ENCODE measurements at places on chromosomes 7 and 10.

DNA sequence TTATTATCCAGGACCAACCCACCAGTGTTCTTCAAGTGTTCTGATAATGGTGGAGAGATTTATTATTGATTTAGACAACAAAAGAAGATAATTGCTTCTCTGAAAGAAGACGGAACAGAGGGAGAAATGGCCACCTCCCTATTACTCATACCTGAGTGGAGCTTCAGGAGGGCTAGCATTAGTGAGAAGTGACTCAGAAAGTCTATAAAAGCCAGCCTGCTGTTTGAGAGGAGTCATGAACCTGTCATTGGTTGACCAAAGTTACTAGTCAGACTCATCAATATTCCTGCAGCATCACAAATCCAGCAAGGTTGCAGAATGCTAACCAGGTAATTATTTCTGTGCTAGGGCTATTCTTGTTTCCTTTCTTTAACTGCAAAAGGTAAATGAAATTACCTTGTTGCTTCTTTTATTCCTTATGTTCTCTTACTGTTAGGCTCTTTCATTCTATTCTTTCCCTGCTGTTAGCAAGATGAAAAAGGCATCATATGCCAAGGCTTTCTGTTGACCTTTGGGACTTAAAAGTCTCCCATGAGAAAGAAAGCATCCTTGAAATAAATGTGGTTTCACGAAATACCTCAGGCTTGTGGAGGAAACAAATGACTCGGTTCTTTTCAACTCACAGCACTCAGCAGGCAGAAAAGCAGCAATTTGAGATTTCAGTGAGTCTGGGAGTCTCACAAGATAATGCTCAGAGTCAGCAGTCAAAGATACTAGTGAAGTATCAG lies 256.4 kb upstream of the PHYHIPL start:
- DNase-seq: no peak

DNA sequence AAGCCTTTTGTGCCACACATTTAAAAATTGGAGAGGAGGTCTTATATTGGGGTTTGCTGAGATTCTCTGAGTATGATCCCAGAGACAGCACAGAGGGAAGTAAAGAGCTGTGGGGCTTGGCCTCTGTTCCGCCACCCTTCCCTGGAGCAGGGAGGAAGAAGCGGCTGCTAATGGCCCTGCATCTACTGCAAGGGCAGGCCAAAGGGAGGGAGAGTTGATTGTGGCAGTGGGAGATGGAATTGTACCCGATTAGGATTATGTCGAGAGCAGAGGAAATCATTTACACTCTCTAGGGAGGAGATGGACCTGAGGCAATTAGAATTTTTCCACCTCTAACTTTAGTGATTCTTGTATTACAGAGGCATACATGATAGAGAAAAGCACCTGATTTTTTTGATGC lies 28.8 kb downstream of the CYP17A1 start:
- no peak for DNase-seq

DNA sequence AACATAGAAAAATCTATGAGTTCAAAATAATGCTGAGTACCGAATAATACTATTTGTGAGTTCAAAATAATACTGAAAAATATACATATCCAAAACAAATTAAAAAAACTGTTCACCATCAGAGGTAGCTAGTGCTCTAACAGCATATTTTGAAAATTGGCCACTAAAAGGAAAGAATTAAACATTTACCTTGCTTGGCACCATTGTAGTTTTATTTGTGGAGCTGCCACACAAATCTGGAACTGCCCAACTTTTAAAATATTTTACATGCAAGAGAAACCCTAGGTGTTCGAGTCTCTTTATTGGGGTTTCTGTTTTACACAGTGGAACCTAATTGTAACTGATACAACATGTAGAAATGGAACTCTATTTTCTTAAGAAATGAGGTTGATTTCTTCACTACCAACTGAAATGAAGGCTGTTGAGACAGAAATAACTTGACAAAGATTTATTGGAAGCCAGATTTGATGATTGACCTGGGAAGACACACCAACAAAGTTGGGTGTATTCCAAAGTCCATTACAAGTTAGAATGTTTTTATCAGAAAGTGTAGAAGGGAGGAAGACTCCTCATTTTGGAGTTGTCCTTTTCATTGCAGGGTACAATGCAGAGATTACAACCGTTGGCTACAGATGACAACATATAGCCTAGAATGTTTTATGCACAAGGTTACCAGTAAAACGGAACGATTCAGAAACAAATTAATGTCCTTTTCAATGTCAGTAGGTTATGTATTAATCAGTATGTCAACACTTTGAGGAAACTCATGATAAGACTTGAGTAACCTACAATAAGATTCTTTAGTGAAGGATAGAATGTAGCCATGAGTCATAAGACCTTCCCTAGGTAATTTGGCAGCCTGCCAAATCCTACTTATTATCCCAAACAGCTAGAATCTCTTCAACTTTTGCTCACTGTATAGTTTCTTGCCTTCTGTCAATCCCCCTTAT lies 73.8 kb upstream of the PAPSS2 start:
- no peak for DNase-seq

- DNase-seq: no peak
These were observed 411.6 kb downstream of the PARD3 start for GRCh38 chr10:34403512-34403911.

DNA sequence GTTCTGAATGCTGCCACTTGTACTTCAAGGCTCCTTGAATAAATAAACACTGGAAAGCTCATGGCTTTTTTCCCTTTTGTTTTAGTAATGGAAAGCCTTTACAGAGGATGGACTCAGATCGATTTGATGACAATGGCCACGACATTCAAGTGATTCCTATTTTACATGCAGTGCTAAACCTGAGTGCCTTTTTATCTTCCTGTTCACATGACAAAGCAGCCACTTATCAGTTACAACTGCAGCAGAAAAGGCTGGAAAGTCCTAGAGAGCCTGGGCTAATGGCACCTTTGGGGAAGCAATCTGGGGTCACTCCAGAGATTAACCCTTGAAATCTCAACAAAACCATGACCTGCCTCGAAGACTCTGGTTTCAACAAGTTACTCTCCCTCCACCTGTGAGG lies 249.0 kb upstream of the AUTS2 start:
- no peak for DNase-seq

DNA sequence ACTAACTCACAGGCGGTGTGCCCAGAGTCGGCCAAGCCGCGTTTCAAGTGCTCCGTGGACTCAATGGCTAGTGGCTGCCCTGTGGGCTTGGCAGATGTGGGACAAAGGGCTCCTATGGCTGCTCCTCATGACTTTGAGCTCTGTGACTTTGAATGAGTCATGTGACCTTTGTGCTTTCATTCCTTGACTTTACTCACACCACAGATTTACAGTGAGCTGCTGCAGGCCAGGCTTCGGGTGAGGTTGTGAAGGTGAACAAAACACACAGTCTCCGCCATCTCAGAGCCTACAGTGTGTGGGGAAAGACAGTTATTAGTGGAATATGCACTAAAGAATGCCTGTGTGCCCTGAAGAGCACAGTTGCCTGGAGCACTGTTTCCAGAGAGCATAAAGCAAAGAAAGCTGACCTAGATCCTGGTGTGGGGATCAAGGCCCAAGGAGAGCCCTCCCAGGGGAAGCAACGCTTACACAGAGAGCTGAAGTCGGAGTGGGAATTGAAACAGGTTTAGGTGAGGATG lies 29.7 kb upstream of the PLEKHA1 start:
- DNase-seq: no peak

- no peak for DNase-seq
These were observed 1.0 kb downstream of the CCDC186 start for GRCh38 chr10:114172776-114173602.

- no peak for DNase-seq
These were observed 14.5 kb downstream of the UBE3C start for GRCh38 chr7:157153260-157153659.

GRCh38 chr7:144857463-144857862 lies 21.6 kb upstream of the TPK1 start:
- DNase-seq: no peak

DNA sequence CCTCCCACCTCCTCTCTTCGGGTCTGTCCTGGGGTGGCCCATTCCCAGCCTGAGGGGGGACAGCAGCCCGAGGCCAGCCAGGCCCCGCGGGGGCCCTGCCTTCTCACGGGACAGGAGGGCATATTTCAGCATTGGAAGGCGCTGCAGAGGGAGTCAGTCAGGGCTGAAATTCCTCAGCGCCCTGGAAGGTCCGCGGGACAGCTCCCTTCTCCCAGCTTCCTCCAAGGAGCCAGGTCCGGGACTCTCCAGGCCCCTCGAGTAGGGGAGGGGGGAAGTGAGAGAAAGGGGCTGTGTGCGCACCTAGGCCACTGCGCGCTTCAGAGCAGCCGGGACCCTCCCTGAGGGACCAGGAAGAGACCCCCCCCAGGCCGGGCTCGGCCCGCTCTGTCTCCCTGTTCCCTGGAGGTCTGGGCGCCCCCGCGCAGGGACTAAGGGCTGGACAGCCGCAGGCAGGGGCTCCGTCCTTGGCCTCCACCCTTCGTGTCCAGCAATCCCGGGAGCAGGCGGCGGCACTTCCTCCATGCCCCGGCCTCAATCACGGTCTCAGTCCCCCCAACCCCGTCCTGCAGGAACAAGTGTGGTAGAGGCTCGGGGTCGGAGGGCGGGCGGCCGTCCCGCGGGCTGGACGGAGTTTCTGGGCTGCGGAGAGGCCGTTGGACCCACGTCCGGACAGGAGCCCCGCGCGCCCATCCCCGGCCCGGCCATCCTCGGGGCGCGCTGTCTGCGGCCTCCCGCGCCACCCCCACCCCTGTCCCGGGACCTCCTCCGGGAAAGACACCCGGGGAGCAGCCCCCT lies 6.0 kb upstream of the ELFN1 start:
- no peak for DNase-seq

- DNase-seq: no peak
These were observed 135.8 kb downstream of the CAMK1D start for GRCh38 chr10:12484941-12485805.

DNA sequence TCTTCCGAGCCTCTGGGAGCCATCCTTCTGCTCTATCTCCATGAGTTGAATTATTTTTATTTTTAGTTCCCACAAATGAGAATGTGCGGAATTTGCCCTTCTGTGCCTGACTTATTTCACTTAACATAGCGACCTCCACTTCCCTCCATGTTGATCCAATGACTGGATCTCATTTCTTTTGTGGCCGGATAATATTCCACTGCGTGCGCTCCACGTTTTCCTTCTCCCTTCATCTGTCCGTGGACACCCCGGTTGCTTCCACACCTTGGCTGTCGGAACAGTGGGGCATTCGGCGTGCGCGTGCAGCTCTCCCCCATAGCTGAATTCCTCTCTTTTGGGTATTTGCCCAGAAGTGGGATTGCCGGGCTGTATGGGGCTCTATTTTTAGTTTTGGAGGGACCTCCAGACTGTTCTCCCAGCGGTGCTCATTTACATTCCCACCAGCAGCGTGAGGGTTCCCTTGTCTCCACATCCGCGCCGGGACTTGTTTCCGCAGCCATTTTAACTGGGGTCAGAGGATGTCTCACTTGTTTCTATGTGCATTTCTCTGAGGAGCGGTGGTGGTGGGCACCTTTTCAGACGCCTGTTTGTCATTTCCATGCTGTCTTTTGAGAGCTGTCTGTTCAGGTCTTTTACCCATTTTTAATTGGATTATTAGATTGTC lies 51.0 kb upstream of the SUN1 start:
- no peak for DNase-seq

DNA sequence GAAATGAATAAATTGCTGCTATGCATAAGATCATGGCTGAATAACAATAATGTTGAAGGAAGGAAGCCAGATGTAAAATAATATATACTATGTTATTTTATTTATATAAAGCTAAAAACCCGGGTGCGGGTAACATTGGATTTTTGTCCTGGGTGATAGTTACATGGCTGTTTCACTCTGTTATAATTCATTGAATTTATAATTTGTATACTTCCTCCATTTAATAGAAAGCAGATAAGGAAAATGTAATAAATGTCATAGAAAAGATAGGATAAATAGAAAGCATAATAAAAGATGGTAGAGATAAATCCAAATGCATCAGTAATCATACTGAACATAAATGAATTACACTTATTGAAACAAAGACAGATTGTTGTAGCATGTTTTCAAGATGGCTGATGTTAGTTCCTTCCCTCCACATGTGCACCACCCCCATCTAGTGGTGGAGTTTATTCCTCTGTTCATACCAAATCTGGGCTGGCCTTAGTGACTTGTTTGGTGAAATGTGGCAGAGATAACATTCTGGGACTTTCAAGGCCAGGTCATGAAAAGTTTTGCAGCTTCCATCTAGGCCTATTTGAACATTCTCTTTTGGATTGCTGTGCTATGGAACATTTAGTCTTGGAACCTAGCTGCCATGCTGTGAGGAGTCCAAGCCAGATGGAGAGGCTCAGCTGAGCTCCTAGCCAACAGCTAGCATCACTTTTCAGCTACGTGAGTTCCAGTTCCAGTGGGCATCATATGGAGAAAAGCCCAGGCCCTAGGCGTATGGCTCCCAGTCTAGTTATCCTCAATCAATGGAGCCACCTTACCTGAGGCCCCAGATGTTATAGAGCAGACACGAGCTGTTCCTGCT lies 46.9 kb downstream of the AHCYL2 start:
- peak; percentile 35 for DNase-seq

DNA sequence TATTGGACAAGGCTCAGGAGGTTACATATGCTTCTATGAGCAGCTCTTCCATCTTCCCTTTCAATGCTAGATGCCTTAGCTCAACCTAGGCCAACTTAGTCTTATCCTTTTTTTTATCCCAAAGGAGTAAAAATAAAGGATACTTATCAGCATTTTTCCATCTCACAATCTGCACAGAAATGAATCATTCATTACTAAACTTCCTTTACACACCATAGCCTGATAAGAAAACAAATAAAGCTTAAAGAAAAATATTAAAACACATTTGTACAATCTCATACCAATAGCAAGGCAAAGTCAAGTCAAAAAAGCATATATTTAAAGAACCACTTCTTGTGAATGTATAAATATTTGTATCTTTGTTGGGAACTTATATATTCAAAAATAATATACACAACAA lies 407.4 kb downstream of the GRM8 start:
- DNase-seq: no peak

DNA sequence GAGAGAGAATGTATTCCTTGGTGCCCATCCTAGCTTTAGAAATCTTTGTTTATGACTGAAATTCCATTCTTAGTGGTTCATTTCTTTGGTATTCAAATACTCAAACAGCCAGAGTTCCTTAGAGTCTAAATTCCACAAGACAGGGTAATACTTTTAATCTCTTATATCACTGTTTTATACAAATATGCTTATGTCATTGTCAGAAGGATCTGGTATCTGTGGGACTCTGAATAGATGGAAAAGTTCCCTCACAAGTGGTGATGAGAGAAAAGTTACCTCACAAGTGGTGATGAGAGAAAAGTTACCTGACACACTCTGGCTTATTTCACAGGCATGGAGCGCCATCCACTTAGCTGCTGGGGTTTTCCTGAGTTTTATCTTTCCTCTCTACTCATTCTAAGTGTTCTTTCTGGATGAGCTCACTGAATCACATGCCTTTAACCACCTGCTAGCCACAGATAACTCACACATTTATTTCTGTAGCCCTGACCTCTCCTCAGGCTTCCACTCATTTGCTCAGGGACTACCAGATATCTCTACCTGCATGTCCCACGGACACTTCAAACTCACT lies 784.0 kb downstream of the SUGCT start:
- DNase-seq: no peak

- no peak for DNase-seq
These were observed 13.2 kb downstream of the HDAC9 start for GRCh38 chr7:18508443-18509427.
